ENCODE measurements at places on chromosomes 12 and 14.

GRCh38 chr12:107012736-107013425, 25.9 kb upstream of the MTERF2 start:
- DNase-seq: no peak

DNA sequence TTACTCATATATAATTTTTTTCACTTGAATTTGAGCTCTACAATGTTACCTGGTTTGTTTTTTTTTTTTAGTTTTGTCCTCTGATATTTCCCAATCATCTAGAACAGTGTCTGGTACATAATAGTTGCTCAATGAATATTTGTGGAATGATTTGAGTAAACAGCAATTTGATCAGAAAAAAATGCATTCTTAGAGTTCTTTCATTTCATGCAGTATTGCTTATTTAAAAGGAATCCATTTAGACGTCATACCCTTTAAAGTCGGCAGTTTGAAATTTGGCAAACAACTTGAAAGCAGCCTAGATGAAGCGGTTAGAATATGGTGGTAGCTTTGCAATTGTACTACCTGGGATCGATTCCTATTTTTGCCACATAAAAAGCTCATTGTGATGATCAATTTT, 140.0 kb downstream of the PDE3A start:
- no peak for DNase-seq

DNA sequence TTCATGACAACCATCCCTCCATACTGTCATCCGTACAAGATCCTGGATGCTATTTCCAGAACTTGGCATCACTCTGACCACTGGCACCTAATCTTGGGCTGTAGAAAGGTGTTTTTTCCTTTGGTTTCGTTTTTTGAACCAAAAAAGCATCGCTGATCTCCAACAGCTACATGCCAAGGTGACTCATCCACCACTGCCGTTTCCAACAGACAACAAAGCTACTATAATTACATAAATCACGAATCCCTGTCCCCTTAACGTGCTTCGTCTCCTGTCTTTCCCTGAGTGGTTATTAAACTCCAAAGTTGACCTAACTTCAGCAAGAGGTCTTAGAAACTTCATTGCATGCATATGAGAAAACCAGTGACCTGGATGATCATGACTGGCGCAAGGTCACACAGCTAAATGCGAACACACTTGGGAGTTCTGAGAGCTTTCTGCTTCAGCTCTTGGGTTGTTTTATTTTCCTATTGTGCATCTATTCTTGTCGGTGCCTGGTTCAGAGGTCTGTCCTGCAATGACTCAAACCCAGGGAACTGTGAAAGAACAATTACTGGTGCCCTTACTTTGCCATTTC, 99.9 kb downstream of the PPM1H start:
- no peak for DNase-seq

GRCh38 chr12:114669401-114670290, 14.3 kb downstream of the TBX3 start:
- no peak for DNase-seq

DNA sequence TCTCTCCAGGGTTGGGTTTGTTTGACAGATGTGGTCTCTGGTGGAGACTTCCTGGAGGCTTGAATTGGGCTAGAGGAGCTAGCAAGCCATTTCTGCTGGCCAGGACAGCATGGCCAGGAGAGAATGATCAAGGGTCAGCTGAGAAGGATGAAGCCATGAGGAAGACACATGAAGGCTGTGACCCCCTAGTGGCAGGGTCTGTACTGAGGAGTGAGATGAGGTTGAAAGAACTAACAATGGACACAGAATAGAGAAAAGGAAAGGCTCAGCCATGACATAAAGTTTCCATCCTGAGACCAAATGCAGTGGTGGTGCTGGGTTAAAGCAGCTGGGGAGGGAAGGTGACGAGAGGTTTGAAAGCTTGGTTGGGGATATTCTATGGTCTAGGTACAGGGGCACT, 89.9 kb downstream of the NT5DC3 start:
- DNase-seq: no peak

- DNase-seq: no peak
Measured at GRCh38 chr14:55889124-55889523, 229.1 kb upstream of the PELI2 start.

DNA sequence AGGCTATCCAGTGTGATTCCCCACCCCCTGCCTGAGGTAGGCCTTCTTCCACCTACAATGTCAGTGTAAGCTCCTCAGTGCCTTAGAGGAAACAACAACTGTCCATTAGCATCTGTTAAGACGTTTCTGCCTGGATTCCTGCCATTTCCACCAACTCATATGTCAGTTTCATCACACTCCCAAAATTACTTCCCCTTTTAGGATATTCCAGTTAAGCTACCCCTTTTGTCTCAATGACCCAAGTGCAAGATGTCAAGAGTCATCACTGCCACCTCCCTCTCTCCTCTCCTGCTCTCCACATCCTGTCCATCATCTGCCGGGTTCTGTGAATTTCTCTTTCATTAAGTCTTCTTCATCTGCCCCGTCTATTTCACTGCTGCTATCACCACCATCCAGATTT, 189.4 kb downstream of the DPF3 start:
- no peak for DNase-seq

DNA sequence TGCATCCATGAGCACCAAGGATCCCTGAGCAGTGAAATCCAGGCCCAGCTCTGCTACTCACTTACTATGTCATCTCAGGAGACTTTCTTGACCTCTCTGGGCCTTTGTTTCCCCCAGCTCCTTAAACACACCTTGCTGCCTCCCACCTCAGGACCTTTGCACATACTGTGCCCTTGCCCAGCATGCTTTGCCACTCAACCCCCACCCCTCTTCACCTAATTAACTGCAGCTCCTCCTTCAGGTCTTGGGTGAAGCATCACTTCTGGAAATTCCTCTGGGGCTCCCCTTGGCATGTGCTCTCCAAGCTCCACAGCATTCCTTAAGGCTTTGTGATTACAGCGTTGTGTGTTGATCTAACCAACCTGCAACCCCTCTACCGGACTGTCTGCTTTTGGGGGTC, 15.9 kb downstream of the WSCD2 start:
- DNase-seq: no peak

DNA sequence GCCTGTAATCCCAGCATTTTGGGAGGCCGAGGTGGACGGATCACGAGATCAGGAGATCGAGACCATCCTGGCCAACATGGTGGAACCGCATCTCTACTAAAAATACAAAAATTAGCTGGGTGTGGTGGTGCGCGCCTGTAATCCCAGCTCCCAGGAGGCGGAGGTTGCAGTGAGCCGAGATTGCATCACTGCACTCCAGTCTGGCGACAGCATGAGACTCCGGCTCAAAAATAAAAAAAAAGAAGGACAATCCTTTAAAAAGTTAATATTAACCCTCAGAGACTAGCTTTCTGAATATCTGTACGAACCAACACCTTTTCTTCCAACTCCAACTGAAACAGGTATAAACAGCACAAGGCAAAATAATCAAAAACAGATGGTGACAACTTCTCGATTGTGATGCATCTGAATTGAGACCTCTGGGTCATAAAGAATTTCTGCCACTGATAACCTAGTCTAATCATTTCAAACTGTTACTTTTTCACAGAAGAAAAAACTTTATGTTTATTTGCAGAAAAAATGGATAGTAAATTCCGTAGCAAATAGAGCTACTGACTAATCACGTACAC, 27.8 kb downstream of the CLIP1 start:
- no peak for DNase-seq

DNA sequence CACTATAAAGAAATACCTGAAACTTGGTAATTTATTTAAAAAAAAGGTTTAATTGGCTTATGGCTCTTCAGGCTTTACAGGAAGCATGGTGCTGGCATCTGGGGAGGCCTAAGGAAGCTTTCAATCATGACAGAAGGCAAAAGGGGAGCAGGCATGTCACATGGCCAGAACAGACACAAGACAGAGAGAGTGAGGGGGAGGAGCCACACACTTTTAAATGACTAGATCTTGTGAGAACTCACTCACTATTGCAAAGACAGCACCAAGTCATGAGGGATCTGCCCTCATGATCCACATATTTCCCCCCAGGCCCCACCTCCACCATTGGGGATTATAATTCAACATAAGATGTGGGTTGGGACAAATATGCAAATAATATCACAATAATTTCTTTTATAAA, 355.6 kb downstream of the DAD1 start:
- no peak for DNase-seq

DNA sequence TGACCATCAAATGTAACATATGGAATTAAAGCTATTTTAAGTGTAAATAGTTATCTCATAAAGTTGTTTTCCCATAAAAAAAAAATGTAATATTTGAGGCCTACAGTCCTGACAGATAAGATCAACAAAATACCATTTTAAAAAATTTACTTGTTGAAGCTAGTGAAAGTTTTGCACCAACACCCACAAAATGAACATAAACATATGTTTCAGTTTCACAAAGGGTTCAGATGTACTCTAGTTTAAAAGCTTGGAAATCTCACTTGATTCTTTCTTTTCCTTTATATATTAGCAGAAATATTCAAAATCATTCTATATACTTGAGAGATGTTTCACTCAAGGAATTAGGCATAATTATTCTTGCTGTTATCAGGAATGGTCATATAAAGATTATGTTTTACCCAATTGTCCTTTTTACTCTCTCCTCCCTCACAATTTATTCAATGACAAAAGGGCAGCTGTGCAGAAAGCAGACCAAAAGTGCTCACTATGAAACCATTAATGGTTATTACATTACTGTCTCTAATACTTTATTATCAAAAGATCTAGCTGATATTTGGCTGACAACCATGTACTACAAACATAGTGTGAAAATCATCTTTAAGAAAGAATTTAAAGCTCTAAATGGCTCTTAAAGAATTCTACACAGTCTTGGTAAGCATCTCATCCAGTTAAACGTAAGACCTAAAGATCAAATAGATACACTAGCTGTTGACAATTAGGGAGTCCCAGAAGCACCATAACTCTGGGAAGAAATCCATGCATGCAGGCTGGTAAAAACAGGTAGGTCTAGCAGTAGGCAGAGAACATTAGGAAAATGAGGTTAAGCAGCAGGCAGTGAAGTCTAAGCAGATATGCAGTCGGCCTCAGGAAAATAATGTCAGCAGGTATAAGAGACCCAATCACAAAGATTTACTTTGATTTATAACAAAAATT, 28.8 kb downstream of the KIF21A start:
- DNase-seq: no peak

DNA sequence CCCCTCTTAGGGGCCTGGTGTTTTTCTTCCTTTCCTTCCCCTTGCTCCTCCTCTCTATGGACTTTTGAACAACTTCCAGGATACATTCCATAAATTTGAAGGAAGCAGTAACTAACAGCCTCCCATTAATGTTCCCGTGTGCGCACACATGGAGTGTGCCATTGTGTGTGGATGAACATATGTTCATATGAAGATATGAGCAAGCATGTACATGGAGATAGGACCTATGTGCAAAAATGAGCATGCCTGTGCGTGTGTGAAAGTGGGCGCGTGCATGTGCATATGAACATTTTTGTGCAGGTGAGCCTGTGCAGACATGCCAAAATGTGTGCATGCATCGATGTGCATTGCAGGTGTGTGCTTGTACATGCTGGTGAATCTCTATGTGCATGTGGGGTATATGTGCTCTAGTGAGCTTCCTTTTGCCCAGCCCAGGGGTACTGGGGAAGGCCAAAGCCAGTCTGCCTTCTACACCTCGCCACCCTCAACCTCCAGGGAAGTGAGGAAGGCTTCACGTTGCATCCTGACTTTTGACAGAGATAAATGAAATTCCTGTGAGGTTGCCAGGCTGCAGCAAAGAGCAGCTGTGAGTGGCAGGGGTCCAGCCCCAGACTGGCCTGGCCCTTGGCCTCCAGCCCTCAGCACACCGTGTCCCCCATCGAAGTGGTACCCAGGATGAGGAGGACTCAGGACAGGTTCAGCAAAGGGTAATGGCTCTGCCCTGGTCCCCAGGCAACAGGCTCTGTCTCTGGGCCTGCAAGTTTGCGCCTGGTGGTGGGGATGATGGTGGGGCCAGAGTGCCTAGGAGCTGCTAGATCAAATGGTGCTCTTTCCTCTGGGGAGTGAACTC, 21.1 kb upstream of the PGF start:
- DNase-seq: no peak

DNA sequence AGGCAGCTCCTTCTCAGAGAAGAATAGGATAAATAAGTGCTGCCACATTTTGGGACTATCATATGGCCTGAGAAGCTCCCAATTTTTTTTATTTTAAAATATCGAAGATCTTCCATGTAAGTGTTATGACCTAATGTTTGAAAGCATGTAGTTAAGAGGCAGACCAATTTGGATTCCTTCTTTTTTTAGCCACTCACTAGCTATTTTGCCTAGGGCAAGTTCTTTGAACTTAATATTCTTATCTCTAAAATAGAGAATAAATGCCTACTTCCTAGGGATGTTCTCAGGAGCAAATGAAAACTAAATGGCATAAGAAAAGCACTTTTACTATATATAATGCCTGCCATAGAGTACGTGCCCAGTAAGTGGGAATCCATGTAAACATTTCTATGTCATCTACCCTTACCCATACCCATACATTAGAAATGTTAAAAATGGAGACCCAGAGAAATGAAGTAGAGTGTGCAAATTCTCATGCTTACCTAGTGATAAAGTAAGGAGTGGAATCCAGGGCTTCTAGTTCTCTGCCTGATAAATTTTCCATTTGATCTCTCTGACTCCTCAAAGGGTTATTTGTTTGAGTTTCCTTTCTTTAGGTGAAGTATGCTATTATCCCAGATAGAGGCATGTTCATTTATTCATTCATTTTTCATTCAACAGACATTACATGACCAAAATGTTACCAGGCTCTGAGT, 148.3 kb downstream of the TGFB3 start:
- DNase-seq: no peak

GRCh38 chr12:93502802-93503623, 35.7 kb downstream of the MRPL42 start:
- peak; percentile 70 for DNase-seq

GRCh38 chr12:49901986-49902385, 1.7 kb downstream of the FAIM2 start:
- DNase-seq: no peak

- DNase-seq: no peak
Measured at GRCh38 chr12:16282978-16283377, 5.5 kb upstream of the SLC15A5 start.

- no peak for DNase-seq
Measured at GRCh38 chr12:92070054-92070863, 75.4 kb downstream of the BTG1 start.

DNA sequence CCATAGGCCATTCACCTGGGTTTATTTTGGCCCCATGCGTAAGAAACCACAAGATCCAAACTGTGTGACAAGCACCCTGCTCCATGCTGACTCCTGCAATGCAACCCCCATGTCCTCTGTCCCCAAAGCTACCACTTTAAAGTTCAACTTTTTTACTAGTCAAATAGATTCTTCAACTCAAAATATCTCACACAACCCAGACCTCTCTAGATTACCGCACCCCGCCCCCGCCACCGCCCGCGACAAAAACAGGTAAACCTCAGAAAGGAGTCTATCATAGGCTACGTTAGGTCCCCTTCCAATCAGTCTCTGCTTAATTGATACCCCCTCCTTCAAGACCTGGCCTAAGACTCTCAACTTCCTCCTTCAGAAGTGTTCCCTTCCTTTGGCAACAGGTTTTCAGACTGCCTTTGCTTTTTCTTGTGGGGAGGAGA, 2.2 kb downstream of the ZFP36L1 start:
- peak; percentile 81 for DNase-seq

Data from stimulated activated CD8-positive, alpha-beta memory T cell treated with anti-CD3 and anti-CD28 coated beads, Interleukin-4, amount 100 ng/mL, for 48 hours (primary cell).